ENCODE measurements at places on chromosomes 11 and 22.

GRCh38 chr22:40412441-40412840 lies 42.0 kb downstream of the SGSM3 start:
- DNase-seq: no peak

GRCh38 chr11:47961383-47961782 lies 19.0 kb upstream of the PTPRJ start:
- no peak for DNase-seq

DNA sequence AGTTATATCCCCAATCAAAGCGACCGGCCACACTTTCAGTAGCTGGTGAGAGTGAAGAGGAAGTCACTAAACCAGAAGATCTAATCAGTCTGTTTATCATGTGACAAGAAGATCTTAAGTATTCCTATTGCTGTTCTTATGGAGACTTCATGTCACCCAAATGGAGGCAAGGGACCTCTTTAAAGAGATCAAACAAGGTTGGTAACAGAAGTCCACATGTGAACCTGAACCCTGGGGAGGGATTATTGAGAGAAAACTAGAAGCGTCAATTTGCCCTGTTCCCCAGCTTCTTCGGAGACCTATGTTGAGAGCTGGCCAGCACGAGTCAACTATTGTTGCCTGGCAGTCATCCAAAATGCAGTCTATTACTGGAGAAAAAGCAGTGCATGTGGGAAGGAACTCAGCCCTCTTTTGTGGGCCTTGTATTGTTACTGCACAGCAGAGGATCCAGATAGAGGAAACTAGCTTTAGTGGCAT lies 76.9 kb upstream of the CTSC start:
- no peak for DNase-seq

DNA sequence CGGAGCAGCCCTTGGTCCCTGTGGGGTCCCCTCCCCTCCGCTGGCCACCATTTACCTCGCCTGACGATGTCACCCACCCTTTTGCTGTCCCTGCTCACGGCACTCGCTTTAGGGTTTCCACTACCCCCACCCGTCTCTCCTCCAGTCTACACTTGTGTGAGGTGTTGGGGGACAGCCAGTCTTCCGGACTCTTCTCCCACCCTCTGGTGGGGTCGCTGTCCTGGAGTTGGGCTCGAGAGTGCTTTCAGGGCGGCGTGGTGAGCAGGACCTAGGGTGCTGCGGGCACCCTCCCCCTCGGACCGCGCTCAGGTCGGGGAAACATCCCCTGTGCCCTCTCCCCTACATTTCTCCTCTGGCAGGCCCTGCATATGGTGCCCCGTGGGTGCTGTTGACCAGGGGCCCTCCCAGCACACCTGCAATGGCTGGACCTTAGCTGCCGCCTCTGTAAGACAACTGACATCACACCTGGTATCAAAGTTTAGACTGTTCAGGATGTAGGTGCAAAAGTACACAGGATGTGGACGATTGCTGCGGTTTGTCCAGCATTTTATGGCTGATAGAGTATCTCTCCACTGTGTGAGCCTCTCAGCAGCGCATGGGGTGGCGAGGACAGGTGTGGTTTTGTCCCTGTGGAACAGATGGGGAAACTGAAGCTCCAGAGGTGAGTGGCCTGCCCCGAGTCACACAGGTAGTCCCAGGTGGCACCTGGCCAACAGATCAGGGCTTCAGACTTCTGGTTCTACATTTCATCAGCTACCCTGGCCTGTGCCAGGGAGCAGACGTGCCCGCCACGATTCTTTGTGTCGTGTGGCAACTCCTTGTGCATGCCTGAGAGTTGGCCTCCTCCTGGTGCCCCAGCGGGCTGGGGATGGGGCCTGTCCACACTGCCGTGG lies 1.2 kb downstream of the GRK2 start:
- no peak for DNase-seq

GRCh38 chr11:119318240-119319135 lies 1.6 kb upstream of the MCAM start:
- DNase-seq: no peak
